Activated CD8-positive, alpha-beta memory T cell treated with anti-CD3 and anti-CD28 coated beads for 1 hour (primary cell): ENCODE measurements at places on chromosomes 2 and 18.

DNA sequence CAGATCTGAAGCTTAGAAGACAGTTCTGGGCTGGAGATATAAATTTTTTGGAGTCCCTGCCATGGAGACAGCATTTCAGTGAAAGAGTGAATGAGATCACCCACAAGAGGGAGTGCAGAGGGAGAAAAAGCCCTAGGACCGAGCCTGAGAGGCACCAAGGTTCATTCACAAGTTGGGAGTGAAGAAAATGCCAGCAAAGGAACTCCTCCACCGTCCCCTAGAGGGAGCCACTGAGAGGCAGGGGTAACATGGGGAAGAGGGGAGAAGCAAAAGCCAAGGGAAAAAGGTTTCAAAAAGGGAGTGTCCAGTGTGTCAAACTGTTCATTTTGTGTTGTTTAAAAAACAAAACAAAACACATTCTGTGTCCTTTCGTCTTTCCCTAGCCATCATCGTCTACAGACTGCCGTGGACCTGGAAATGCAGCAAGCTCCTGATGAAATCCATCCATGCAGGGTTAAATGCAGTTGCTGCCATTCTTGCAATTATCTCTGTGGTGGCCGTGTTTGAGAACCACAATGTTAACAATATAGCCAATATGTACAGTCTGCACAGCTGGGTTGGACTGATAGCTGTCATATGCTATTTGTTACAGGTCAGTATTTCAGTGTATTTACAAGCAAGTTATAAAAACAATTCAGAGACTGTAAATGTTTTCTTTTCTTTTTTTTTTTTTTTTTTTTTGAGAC, 19.1 kb downstream of the CYBRD1 start:
- DNase-seq: no peak

DNA sequence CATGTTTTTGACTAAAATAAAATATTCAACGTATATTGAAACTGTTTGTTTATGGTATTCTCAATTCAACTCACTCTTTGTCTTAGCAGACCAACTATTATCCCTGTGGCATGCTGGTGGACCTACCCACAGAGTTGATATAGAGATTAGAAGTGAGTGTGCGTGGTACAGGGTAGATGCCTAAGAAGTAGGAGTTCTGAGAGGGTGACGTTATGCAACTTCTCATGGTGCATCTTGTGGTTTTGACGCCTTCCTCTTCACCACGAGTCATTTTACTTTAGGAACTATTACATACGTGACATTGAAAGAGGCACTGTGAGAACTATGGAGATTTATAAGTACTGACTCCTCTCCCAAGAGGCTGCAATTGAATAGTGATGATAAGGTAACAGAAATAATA, 26.6 kb upstream of the NAPG start:
- DNase-seq: no peak

DNA sequence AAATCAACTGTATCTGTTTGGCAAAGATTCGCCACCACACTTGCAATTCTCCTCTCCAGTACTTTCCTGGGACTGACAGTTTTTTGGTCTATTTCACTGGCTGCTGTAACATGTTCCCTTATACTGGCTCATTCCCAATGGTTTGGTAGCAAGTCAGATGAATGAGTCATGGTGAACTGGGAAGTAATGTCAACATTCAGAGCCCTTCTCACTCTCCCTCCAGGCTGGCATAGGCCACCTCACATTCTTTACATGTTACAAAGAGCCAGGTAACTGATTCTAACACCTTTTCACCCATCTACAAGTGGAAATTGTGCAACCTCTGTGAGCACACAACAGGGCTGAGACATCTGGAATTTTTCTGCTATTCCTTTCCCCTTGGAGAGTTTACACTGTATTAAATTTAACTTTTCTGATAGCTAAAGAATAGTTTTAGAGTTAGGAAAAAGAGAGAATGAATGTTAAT, 111.3 kb upstream of the TLK1 start:
- no peak for DNase-seq

- DNase-seq: peak; percentile 58
Measured at GRCh38 chr18:3062798-3063680, 50.1 kb upstream of the LPIN2 start.

DNA sequence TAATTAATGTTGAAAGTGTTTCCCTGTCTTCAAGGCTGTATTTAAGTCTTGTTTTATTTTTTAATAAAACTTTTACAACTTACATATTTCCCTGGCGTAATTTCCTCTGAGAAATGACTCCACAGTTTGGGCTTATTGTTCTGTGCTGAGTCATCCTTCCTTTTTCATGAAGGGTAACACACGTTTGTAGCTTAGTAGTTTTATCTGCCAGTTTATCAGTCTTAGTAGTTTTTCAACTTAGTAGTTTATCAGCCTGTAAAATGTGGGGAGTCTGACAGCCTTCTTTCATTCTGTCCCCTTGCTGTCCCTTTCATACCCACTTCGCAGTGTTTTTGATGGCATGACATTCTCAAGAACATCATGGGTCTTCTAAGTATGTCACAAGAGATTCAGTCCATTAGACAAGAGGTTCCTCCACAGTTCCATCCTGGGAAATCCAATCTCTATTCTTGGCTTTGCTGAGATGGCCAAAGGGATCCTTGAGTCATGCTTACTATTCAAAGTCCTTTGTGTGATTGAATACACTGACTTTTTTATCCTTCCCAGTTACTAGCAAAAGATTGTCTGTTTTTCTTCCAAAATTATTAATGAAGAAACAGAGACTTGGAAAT, 60.0 kb upstream of the SGPP2 start:
- no peak for DNase-seq

GRCh38 chr2:36482576-36483214, 115.3 kb downstream of the FEZ2 start:
- DNase-seq: no peak

GRCh38 chr2:132517386-132517785, 100.8 kb downstream of the GPR39 start:
- DNase-seq: no peak

DNA sequence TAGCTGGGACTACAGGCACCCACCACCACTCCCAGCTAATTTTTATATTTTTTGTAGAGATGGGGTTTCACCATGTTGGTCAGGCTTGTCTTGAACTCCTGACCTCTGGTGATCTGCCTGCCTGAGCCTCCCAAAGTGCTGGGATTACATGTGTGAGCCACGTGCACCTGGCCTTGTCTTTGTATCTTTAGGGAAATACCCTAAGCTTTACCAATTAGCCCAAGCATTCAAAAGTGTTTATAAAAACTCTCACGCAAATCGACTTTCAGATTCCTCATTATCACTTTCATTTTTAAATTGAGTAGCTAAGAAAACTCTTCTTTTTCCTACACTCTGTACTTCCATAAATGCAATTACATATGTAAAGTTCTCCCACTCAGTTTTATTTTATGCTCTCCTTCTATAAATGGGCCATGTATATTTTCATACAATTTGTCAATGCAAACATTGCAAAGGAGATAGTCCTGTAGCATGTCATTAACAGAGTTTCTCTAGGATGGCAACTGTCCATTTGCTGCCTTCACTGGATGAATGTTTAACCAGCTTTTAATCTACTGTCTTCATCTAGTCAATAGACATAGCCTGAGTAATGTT, 326.2 kb upstream of the LRATD1 start:
- no peak for DNase-seq

GRCh38 chr18:50192995-50193795, 1.8 kb downstream of the MYO5B start:
- no peak for DNase-seq

DNA sequence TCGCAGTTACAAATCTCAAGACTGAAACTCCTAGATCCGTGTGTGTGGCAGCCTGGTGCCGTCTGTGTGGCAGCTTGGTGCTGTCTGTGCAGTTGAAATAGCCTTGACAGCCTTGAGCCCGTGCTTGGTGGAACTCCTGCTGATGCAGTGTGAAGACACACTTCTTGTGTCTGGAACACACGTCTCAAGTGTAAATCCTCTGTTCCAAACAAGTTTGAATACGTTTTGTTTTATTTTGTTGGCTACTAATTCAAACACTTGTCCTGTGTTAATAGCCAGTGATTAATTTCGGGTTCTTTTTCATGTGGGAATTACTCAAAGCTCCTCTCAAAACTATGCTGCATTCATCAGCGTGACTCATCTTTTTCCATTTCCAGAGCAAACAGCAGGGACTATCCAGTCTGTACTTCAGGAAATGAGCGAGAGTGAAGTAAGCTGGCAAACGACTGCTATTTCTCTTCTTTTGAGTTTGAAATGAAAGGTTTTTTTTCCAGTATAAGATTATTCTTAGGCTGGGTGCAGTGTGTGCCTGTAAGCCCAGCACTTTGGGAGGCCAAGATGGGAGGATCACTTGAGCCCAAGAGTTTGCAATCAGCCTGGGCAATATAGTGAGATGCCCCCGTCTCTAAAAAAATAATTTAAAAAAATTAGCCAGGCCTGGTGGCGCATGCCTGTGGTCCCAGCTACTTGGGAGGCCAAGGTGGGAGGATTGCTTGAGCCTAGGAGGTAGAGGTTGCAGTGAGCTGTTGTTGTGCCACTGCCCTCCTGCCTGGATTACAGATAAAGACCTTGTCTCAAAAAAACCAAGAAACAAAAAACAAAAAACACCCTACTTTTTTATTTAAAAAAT, 152.9 kb downstream of the SPP2 start:
- no peak for DNase-seq

GRCh38 chr18:62634458-62634857, 80.9 kb upstream of the PHLPP1 start:
- no peak for DNase-seq

DNA sequence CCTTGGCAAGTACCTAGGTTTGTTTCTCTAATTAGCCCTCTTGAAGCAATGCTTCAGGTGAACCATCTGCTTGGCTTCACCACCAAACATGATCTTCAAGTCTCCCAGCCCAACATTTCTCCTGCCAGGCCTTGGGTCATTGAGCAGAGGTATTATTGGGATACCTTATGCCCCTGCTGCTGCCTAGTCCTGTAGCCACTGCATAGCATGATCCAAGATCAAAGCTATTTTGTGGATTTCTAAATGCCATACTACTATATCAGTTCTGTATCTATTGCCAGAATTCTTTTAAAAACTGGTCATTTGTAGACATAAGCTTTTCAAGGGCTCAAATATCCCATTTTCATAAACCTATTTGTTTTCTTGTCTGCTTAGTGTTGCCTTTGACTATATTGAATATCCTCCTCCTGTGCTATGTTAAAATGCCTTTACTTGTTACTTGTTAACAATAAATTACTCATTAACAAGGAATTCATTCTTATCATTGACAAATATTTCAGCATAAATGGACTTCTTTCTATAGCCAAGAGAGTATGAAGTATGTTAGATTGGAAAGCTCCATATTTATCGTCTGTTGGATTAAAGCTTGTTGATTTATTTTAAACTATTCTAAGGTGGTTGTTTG, 204.5 kb upstream of the RBBP8 start:
- DNase-seq: no peak

DNA sequence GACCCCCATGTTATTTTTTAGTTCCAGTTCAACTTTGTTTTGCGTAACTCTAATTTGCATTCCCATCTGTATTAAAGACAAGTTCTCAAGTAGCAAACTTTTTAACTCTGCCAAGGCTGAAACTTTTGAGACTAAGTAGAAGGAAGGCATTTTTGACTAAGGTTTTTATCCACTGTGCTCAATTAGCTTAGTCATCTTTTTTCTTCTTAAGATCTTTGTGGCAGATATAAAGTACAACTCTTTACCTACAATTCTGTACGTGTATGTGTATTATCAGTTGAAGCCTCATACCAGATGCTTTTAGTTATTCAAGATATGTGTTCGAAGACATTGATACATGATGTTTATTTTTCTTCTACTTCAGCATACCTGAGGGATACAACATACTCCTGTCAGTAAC, 41.6 kb downstream of the CREB1 start:
- DNase-seq: no peak

DNA sequence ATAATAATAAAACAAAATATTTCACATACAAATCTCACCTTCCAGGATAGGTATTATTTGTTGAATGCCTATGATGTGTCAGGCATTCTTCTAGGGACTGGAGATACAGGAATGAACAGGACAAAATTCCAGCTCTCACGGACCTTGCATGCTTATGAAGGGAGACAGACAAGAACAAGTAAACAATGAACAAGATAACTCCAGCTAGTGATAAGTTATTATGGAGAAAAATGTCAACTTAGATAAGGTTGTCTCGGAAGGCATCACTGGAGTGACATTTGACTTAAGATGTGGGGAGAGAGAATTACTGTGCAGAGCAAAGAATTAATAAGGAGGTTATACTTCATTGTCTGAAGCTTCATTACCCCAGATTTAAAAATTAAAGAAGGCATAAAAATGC, 836.7 kb downstream of the SOCS6 start:
- DNase-seq: no peak

DNA sequence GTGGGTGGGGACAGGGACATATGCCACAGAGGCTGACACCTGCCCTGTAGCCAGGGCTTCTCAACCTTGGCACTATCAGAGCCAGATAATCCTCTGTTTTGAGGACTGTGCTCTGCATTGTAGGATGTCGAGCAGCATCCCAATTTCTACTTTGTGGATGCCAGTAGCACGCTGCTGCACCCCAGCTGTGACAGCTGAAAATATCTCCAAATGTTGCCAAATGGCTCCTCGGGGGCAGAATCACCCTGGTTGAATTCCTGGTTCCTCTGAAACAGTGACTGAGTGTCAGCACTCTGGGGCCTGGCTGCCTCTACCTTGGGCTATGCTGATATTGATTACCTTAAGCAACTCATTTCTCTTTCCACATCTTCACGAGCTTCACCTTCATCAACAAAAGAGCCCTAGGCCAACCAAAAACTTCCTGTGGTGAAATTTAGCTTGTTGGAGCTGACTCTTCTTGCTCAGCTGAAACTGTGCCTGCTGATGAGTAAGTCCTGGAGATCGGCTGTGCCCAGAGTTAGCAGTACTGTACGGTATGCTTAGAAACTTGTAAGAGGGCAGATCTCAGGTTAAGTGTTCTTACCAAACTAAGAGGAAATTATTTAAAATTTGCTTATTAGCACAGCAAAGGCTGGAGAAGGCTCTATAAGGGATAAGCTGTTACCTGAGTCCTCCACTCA, 138.1 kb downstream of the SEPTIN10 start:
- DNase-seq: no peak

DNA sequence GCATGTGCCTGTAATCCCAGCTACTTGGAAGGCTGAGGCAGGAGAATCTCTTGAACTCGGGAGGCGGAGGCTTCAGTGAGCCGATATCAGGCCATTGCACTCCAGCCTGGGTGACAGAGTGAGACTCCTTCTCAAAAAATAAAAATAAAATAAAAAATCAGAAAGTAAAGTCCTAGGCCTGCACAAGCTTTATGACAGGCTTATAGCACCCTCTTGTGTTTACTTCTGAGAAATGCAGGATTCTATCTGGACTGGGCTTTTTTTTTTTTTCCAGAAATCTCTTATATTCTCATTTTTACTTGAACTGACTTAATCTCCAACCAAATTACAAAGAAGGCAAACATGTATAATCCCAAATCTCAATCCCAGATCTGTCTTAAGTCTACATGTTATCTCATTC, 26.1 kb upstream of the REG3G start:
- no peak for DNase-seq

- no peak for DNase-seq
Measured at GRCh38 chr2:180012523-180012922, 5.4 kb upstream of the CWC22 start.

GRCh38 chr2:180033993-180034894, 27.1 kb upstream of the CWC22 start:
- DNase-seq: no peak

GRCh38 chr2:237533668-237534161, 32.7 kb upstream of the PRLH start:
- no peak for DNase-seq
